ENCODE measurements at places on chromosomes 16 and 17.
A peak's percentile ranks its signal among the peaks of the same experiment; 100 is the strongest.

DNA sequence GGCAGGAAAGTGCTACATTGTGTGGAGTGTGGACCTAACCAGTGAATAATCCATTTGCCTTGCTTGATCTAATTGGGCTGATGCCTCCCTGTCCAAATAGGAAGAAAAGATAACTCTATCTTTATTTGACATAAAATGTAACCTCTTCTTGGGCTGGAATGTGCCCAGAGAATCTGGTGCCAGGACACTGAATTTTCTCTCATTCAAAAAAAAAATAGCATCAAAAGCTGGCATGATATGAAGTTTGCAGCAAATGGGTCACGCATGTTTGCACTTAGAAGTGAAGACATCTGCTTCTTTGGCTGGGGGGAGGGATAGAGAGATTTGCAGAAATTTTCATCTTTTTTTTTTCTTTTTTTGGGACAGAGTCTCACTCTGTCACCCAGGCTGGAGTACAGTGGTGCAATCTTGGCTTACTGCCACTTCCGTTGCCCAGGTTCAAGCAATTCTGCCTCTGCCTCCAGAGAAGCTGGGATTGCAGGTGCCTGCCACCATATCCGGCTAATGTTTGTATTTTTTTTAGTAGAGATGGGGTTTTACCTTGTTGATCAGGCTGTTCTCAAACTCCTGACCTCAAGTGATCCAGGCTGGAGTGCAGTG, 478.2 kb upstream of the EEF2KMT start:
- no peak for DNase-seq

DNA sequence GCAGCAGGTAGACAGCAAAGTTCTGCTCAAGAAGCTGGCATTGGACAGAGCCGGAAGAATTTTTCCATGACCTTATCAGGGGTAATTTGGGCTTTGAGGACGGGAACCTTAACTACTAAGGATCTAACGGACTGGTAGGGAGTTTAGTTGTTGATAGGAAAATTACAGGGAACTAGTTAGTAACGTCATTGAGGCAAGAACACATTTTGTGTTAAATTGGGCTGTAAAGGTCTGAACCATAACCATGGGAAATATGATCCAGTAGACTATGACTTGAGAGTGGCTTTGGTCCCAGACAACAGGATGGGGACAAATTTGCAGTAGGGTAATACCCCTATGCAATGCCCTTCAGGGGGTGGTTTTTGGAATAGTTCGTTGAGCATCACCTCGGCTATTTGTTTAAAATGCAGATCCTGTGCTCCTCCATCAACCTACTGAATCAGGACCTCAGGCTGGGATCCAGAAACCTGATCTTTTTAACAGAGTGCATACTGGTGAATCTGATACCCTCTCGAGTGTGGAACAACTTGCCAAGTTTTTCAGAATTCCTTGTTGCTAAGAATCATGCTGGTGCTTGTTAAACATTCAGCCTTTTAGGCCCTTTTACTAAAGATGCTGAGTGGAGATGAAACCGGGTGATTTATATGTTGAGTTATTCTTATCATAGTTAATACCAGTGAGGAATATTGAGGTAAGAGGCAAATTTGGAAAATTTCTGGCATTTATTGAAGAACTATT, 255.1 kb downstream of the MAP2K6 start:
- DNase-seq = no peak

DNA sequence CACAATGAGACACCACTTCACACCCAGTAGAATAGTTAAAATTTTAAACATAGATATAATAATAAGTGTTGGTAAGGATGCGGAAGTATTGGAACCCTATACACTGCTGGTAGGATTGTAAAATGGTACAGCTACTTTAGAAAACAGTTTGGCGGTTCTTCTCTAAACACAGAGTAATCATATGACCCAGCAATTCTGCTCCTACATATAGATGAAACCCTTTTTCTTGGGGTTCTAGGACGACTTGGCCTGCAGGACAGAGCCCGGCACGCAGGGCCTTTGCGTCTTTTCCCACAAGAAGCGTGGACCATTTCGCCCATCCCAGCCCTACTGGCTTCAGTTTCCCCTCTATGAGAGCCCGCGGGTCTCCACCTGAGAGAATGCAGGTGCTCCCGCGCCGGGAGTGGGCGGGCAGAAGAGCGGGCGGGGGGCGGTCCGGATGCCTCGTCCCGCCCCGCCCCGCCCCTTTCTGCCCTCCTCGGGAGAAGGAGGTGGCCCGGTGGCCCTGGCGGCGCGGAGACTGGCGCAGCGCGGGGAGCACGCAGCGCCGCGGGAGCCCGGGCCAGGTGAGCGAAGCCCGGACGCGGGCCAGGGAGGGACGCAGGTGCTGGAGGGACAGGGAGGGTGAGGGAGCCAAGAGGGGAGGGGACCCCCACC, at the start of gene SDR42E2:
Gene SDR42E2, plus strand, starts transcription at position 508 of the 657 bp plus-strand sequence. CDS start 3,077 bp downstream, outside the sequence.
- no peak for DNase-seq

- DNase-seq = peak; percentile 84
Observed at GRCh38 chr16:70391881-70392481, 45.3 kb downstream of the DDX19A start.

DNA sequence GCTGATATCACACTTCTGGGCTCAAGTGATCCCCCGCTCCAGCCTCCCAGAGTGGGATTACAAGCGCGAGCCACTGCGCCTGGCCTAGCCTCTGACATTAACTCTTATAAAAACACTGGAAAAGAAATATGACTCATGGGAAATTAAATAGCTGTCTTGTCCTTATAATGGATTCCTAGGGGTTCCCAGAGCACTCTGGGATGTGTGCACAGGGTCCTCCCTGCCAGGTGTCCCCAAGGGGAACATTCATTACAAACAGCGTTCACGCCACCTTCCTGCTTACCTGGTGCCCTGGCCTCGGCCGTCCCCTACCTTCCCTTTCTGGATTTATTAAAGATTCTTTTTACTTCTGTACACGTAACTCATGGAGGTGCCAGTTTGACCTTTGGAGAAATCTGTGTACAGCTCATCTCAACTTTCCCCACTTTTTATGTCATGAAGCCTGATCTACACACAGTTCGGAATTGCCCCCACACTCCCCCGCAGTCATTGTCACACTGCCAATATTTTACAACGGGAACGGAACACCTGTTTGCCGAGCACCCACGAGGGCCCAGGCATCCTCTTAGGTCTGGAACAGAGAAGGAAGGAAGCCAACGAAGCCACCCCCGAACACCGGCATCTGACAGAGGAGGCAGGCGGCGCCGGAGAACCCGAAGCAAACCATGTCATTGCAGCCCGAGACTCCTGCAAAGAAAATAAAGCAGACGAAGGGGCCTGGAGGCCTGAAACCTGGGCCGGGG, 39.7 kb upstream of the MEAK7 start:
- peak; percentile 69 for DNase-seq

DNA sequence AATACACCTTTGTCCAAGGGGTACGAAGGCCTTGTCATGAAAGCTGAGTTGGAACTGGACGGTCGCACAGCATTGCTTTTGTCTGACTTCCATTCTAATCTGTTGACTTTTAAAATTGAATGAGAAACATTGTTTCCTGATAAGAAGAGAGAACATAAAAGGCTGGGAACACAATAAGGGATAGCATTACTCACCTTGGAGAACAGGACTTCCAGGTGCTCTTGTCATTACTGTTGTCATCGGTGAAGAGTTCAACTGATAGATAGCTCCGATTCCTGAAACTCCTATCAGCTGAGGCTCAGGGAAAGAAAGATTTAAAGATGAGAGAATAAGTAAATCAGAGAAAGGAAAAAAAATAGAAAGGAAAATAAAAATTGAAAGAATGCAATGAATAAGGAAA, 351.1 kb downstream of the KCNJ2 start:
- DNase-seq = no peak

DNA sequence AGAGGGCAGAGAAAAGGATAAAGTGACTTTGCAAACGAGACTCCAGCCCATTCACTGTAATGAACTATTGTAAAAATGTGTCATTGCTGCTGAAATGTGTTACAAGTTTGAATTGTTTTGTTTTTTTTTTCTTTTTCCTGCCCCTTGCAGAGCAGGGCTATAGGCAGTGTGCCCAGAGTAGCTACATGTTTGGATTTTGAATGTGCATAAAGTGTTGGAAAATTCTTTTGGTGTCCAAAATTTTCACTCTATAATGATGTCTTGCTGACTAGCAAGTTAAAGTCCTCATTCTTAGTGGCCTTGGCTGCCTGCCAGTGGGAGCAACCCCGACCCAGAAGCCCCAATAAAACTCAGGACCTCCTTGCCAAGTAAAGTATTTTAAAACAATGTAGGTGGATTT, 66.5 kb downstream of the IGF2BP1 start:
- peak; percentile 68 for DNase-seq

DNA sequence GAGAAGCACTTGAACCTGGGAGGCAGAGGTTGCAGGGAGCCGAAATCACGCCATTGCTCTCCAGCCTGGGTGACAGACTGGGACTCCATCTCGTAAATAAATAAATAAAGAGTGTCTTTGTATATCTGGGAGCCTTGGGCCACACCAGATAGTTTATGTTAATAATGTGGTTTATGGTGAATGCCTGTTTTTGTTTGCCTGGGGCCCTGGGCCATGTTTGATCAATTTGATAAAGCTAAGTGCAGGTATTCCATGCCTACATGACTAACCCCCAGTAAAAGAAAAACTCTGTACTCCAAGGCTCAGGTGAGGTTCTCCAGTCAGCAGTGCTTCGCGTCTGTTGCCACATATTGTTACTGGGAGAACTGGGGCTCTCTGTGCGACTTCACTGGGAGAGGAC, 15.1 kb downstream of the SCIMP start:
- DNase-seq = no peak

- no peak for DNase-seq
Observed at GRCh38 chr16:88705801-88706228, 393 bp downstream of the RNF166 start.

- DNase-seq = peak; percentile 54
Observed at GRCh38 chr16:27678955-27679354, 129.0 kb downstream of the KATNIP start.

GRCh38 chr16:49734331-49734730, 121.6 kb downstream of the ZNF423 start:
- DNase-seq = no peak

- no peak for DNase-seq
Observed at GRCh38 chr17:34667656-34668055, 88.3 kb downstream of the TMEM132E start.

GRCh38 chr17:70810609-70811008, 641.3 kb downstream of the KCNJ2 start:
- DNase-seq = peak; percentile 3

DNA sequence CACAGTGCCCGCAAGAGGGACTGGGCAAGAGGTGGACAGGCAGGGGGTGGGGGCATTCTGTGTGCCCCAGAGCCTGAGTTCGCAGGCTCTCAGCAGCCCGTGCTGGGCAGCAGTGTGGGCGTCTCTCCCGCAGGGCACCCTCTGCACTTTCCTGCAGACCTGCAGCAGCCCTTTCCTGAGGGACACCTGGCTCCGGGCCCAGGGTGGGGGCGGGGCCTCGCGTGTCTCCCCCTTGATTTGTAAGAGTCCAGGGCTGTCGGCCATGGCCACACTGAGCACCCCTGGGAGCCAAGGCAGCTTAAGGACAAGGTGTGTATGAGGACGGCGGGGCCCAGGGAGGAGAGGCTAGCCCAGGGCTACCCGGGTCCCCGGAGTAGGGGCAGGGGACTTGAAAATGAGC, 33.4 kb upstream of the SLC38A10 start:
- no peak for DNase-seq

- DNase-seq = no peak
Observed at GRCh38 chr17:74520790-74521480, 10.3 kb downstream of the CD300LB start.

DNA sequence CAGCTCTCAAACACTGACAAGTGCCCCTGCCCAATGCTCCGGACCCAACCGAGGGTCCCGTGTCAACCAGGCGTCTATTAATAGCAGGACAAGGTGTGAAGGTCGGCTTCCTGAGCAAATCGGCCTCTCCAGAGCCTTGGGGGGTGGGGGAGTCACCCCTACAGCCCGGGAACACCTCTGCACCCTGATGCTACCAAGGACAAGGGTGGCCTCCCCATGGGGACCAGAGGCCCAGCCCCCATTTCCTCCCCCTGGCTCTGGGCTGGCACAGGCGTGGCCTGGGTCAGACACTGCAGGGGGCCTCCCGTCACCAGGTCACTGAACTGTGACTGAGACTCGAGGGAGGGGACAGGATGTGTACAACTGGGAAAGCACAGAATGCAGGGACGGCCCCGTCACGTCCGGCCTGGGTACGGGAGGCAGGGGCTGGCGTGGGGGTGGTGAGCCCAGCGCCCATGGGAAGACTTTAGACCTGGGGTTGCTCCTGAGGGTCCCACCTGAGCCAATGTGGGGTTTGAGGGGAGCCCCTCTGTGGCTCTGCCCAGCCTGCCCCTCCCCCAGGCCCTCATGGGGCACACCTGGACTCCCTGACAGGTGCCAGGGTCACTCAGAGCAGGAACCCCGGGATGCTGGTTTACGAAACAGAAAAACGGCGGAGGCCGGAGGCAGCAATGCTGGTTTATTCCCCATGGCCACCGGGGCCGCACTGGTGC, 579 bp upstream of the CYBA start:
- peak; percentile 33 for DNase-seq

DNA sequence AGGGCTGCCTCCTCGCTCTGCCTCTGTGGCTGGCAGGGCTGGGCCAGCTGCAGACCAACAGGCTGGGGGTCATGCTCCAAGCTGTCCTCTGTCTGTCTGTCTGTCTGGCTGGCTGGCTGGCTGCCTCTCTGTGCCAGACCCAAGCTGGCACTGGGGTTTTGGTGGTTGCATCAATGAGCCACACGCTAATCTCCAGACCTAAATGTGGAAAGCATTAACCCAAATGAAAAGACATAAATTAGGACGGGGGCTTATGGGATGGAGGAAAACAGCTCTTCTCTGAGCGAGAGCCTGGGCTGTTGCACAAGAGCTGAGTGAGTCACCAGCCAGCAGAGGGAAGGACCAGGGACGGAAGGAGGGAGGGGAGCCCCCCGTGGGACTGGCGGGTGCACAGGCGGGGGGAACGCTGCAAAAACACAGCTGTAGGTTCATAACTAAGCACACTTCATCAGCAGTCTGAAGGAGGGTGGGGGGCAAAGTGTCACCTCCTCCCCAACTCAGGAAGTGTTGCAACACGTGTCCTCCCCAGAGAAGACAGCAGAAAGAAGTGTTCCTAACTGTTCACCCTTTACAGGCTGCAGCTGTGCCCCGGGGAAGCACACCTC, 83.4 kb downstream of the GAS7 start:
- DNase-seq = peak; percentile 91

DNA sequence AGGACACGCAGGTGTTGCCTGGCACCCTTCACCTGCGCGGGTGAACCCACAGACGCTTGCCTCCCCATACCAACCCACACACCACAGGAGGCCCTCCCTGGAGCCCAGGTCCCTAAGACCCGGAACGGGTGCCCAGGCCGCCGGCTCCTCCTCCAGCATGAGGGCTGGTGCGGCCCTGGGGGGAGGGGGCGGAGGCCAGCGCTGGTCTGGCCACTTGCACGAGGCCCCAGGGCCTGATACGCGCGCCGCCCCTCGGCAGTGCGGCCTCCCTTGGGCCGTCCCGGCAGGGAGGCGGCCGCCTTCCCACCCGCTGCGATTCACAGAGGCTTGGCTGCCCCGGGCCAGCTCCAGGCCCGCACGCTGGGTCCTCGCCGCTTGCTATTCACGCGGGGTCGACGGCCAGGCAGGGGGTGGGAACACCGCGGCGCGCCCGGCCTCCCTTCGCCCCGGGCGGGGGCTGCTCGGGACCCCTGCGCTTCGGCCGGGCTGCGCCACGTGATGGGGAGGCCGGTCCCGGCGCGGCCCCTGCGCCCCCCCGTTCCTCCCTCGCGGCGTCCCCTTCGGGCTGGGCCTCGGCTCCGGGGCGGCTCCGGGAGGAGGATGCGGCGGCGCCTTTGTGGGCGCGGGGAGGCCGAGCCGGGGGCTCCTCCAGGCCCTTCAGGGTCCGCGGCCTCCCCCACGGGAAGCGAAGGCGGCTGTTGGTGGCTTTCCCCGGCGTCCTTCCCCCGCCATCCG, 685 bp downstream of the FASN start:
- peak; percentile 63 for DNase-seq

- DNase-seq = no peak
Observed at GRCh38 chr17:82168568-82168967, 44.1 kb downstream of the CCDC57 start.
